ENCODE measurements at places on chromosomes 12 and 14.

DNA sequence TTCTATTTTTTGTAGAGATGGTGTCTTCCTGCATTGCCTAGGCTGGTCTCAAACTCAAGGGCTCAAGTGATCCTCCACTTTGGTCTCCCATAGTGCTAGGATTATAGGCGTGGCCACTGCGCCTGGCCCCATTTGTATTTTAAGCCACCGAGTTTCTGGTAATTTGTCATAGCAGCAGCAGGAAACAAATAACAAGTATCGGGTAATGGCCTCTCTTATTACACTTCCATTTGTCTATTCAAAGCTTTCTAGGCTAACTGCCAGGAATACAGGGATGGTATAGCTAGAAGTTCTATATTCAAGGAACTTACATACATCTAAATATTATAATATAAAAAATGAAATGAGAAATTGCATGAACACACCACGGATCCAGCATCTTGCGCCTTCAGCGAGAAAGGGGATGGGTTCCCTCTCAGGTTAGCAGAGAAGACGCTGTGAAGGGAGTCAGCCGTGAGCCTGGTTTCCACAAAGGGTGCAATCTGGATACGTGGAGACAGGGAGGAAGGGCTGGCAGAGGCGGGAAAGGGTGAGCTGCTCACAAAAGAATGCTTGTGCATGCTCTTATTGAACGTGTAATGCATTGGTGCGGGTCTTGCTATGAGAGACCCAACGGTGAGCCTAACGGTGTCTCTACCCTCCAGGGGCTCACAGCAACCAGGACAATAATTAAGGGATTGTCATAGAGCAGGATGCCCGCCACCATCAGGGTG is 9.5 kb downstream of the BDKRB1 start:
- peak; percentile 17 for DNase-seq

DNA sequence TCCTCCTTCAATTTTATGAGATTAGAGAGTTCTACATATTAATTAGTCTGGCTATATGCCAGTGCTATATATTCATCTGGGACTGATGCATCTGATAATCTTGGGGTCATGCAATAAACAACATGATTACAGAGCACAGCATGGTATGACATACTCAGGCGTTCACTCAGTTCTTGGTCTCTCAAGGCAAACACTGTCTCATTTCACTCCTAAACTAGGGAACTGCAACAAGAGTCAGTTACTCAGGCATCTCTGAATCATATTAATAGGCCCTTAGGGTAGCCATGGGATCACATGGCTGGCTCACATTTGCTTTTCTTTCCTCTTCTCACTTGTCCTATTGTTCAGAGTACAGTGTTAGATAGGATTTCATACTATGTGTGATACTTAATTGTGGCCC is 91.8 kb upstream of the TMEM260 start:
- no peak for DNase-seq

- DNase-seq = peak; percentile 64
These were observed 98.4 kb downstream of the BCAT1 start for GRCh38 chr12:24850496-24850895.

GRCh38 chr14:32588448-32589320 is 259.6 kb downstream of the AKAP6 start:
- peak; percentile 21 for DNase-seq

DNA sequence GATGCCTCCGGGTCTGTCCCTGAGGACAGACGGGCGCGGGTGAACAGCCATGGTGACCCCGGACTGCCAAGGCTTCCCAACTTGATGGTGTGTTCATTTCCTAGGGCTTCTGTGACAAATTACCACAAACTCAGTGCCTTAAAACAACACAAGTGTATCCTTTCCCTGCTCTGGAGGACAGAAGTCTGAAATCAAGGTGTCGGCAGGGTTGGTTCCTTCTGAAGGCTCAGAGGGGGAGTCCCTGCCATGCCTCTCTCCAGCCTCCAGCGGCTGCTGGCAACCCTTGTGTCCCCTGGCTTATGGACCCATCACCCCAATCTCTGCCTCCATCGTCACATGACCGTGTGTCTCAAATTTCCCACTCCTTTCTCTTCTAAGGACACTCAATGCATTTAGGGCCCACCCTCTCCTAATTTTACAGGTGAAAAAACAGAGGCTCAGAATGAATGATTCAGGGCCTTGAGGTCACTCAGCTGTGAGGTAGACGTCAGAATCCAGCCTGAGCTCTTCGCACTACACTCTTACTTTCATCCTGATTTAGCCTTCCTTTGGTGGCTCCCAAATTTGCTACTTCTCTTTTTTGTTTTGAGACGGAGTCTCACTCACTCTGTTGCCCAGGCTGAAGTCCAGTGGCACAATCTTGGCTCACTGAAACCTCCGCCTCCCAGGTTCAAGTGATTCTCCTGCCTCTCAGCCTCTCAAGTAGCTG is 45.4 kb downstream of the VCPKMT start:
- no peak for DNase-seq

DNA sequence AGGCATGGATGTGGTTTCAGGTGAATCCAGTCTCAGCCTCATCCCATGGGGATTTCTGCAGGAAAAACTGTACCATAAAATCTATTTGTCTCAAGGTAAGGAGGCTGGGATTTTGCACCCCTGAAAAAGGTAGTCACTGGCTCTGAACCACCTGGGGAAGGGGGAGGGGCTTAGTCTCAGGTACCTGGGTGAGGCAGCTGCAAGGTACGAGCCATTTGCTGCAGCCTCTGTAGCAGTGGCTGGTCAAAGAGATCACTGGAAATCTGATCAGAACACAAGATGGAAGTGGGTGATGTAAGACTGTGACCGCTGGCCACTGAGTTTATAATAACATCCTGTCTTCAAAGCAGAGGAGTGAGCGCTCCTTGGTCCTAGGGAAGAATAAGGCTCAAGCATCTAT is 209.9 kb upstream of the NOS1 start:
- no peak for DNase-seq

DNA sequence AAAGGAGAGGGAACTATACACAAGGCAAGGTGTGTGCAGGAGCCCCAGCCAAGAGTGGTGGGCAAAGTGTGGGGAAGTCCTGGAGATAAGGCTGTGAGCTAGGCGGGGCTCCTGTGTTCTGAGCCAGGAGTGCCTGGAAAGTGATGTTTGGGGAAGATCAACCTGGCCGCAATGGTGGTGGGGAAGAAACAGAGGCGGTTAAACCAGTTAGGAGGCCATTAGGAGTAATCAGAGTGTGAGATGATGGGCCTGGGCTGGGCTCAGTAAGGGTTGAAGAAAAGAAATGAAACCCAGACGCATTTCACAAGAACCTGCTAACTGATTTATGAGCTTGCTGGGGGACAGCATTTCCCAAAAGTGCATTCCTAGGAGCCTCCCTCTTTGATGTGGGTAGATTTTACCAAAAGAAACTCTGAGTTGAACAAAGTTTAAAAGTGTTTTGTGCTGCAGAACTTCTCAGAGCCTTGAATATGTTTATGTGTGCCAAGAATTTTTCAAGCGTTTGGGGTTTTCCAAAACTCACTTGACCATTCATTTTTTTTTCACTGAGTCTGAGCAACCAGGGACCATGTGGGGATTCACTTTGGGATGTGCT is 34.2 kb upstream of the LRP1-AS start:
- DNase-seq = no peak

DNA sequence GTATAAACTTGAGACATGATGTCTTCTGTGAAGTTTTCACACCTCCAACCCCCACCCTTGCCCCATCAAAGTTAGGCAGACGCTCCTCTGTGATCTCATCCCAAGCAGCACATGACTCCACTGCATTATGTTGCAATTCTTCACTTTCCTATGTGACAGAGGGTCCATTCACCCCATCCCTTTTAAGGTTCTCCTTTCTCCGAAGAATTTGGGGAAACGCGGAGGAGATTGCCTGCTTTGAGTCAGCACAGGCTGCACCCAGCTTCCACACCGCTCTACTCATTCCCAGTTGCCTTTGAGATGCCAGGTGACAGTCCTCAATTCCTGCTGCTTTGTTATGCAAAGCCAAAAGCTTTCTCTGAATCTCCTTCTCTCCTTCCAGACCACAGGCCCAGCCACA is 61.8 kb downstream of the PHLDA1 start:
- DNase-seq = no peak

- DNase-seq = no peak
These were observed 33.0 kb upstream of the SLC5A8 start for GRCh38 chr12:101243074-101243473.
